ENCODE measurements at places on chromosomes 3 and 15.

DNA sequence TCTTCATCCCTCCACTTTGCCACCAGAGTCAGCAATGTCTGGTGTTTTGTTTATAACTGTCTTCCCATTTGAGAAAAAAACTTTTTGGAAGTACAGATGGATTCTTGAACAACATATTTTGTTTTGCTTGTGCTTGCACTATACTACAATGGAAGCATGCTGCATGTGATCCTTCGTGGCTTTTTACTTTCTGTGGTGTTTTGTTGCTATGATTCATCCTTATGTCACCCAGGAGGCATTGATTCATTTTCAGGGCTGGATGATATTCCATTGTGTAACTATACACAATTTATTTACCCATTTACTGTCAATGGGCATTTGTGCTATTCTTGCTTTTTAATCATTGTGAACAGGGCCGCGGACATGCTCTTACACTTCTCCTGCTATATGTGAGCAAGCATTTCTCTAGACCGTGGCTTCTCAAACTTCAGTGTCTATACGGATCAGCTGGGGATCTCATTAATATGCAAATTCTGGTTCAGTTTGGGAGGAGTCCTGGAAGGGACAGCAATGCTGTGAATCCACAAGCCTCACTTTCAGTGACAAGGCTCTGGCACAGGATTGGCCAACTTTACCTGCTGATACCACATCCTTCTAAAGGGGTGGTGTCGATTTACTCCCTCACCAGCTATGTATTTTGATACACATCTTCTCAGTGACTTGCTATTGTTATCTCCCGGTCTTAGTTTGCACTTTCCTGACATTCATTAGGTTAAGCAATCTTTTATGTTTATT, 65.9 kb downstream of the POLR2M start:
- peak; percentile 40 for DNase-seq

GRCh38 chr3:20870106-20870899, 684.3 kb upstream of the SGO1 start:
- DNase-seq, result no peak

DNA sequence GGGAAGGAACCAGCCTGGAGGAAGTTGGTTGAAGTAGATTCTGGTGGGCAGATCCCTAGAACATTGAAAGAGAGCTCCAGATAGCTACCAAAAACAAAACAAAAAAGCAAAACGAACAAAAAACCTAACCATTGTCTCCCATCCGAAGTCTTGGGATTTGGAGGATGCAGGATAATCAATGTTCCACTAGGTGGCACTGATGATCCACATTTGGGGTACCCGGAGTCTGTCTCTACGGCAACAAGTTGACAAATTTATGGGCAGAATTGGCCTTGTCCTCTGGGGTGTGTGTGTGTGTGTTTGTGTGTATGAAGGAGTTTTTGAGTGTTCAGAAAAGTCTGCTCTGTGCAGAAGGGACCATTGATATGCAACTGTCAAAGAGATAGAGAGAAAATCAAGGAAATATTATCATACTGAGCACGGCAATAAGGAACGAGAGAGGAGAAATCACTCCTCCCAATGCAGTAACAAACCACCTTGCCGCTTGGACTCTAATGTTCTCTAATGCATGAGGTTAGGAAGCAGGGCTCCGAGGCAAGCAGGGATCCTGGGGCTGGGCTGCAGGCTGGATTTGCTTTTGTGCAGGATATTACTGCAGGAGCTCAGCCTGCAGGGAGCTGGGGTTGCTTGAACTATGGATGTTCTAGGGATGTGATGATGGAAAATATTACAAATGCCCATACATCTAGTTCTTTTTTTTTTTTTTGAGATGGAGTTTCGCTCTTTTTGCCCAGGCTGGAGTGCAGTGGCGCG, 59.8 kb upstream of the KLHL25 start:
- peak; percentile 60 for DNase-seq

GRCh38 chr3:53412953-53413352, 65.6 kb upstream of the DCP1A start:
- DNase-seq, result no peak

DNA sequence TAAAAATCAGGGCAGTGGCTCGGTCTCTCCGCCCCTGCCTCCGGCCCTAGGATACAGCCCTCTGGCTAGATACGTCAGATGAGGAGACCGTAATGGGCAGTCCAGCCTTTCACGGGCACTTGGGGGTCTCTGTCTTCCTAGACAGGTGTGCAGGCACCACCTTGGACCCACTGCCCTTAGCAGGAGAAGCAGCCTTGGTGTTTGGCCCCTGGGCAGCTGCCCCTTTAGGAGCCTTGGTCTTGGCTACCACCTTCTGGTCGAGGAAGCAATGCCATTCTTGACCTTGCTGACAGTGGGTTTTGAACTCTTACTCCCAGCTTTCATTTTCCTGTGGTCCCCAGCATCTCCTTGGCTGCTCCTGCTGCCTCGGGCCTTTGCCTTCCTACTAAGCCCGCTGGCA, 149.7 kb upstream of the FRMD4B start:
- DNase-seq, result no peak

DNA sequence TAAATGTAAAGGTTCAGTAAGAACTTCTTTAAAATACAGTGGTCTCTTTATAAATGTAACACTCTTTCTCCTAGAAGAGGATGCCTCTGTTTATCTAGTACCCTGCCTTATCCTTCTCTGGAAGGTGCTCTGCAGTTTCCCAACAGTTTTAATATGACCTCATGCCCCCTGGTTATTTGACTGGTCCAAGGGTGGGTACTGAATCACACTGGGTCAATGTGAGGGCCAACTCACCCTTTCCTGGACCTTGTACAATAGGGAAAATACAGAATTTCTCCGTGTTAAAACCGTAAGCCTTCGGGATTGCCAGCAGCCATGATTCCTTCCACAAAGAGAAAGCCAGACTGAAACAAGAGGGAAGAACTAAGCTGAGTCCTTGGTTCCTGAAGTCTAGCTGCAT, 9.2 kb downstream of the DCBLD2 start:
- no peak for DNase-seq

DNA sequence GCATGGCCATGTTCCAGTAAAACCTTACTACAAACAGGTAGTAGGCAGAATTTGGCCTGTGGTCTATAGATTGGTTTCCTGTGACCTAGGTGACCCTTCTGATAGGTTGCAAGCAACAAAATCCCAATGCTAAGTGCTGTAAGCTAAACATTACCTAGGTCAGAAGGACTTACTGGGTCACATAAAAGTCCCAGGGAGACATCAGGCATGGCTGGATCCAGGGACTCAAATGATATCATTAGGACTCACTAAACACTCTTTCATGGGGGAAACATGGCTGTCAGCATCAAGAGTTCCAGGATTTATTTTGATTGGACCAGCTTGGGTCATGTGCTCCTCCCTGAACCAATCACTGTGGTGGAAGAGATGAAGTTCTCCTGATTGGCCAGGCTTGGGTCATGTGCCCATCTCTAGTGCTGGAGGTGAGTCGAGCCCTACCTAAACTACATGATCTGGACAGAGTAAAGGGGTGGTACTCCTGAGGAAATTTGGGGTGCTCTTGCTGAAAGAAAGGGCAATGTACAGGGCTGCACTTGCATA, 16.8 kb upstream of the SLC6A1 start:
- DNase-seq, result no peak

DNA sequence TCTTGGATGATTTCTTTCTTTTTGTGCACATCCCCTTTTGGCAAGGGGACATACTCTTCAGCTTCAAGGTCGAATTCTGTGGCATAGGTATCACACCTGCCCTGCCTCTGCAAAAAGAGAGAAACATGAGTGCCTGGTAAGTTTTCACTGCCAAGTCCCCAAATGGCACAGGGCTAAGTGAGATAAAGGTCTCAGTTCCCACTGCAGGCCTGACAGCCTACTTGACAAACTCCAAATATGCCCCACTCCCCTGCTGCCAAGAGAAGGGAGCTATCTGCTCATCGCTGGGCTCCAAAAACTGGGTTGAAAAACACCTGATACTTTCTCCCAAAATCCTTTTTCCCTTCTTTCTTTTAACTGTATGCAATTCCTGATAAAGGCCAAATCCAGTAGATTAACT, 23.0 kb downstream of the RUVBL1 start:
- DNase-seq, result no peak

DNA sequence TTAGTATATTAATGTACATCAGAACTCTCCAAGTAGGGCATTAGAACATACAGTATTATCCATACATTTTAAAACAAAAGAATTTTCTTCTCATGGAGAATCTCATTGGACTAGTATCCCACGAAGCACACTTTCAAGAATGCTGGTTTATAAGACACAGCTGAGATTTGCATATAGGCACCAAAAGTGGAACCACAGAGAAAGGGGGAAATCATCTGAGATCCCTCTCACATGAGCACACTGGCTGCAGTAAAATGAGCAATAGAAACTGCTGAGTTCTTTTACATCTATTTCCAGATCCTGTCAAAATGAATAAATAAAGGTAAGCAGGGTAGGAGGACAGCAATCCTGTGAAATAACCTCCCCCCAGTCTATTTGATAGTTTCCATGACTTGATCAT, 665.3 kb downstream of the FHIT start:
- DNase-seq, result no peak

DNA sequence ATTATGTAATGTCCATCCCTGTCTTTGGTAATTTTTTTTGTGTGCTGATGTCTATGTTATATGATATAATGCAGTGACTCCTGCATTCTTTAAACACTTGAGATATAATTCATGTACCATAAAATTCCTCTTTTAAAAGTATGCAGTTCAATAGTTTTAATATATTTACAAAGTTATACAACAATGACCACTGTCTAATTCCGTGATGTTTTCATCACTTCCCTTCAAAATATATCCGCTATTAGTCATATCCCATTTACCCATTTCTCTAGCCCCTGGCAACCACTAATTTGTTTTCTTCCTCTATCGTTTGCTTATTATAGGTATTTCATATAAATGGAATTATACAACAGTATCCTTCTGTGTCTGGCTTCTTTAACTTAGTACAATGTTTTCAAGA, 64.9 kb upstream of the SUCLG2 start:
- DNase-seq, result peak; percentile 11

GRCh38 chr3:15796331-15796730, 1.4 kb downstream of the ANKRD28 start:
- DNase-seq, result no peak

- no peak for DNase-seq
These were observed 1.2 kb upstream of the ABHD17C start for GRCh38 chr15:80693682-80694610.

GRCh38 chr3:119571230-119571629, 8.1 kb upstream of the ADPRH start:
- DNase-seq, result no peak

DNA sequence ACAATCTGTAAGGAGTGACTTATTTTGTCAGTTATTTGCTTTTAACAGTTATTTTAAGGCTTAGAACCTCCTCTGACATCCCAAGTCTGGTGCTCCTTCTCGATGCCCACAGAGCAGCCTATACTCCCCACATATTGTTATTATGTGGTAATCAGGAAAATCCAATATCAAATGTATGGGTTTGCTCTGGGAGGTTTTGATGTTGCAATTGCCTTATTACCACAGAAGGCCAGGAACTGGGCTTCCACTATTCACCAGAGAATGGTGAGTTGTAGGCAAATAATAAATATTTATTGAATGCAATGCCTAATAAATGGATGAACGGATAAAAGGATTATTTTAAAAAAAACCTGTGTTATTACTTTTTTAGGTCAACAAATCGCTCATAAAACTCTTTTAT, 12.2 kb downstream of the NEK10 start:
- no peak for DNase-seq

All from AG10803 (cell line).